Activated CD4-positive, CD25-positive, alpha-beta regulatory T cell treated with anti-CD3 and anti-CD28 coated beads, Interleukin-2, amount 50 U/mL, for 72 hours (primary cell): ENCODE measurements at places on chromosomes 2 and 18.

GRCh38 chr2:48356701-48357325, 173.1 kb upstream of the STON1 start:
- DNase-seq, result no peak

DNA sequence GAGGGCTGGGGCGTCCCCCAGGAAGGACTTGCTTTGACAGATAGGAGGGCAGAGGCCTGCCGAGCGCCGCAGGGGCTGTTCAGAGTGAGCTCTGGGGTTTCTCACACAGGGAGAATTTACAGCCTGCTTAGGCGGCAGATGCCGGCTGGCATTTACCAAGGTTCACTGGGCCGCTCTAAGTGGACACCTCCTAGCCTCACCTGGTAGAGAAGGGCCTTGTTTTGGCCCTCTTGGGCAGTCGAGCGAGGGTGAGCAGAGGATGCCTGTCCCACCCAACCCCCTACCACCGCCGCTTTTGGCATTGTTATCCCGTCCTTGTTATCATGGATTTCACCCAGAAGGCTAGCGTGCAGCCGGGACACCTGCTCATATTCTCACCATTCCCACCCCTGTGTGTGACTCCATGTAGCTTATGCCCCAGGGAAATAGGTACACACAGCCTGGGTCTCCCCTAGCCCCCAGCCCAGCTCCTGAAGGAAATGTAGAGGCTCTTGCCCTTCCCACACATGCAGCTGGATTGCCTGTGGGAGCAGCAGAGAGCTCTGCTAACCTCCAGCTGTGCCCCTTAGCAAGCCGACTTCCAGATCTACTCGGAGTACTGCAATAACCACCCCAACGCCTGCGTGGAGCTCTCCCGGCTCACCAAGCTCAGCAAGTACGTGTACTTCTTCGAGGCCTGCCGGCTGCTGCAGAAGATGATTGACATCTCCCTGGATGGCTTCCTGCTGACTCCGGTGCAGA, 52.4 kb downstream of the FAM168B start:
- no peak for DNase-seq

GRCh38 chr18:5288517-5288935, 7.0 kb downstream of the ZBTB14 start:
- no peak for DNase-seq

- no peak for DNase-seq
Measured at GRCh38 chr2:10059016-10059351, 15.6 kb downstream of the KLF11 start.

DNA sequence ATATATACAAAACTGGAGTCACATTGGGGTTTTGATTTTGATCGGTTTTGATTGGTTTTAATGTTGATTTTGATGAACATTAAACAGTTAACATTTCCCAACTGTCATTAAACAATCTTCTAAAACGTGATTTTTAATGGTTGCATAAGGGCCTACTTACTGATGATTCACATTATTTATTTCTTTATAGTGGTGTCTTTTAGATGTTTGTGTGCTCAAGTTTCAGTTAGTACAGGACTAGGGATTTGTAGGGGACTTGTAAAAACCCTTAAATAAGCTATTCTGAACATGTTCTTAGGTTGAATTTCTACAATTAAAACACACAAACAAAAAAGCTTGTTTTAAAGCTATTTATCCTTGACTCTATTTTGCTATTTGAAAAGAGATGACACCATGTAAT, 61.6 kb downstream of the TTC21B start:
- DNase-seq, result no peak

DNA sequence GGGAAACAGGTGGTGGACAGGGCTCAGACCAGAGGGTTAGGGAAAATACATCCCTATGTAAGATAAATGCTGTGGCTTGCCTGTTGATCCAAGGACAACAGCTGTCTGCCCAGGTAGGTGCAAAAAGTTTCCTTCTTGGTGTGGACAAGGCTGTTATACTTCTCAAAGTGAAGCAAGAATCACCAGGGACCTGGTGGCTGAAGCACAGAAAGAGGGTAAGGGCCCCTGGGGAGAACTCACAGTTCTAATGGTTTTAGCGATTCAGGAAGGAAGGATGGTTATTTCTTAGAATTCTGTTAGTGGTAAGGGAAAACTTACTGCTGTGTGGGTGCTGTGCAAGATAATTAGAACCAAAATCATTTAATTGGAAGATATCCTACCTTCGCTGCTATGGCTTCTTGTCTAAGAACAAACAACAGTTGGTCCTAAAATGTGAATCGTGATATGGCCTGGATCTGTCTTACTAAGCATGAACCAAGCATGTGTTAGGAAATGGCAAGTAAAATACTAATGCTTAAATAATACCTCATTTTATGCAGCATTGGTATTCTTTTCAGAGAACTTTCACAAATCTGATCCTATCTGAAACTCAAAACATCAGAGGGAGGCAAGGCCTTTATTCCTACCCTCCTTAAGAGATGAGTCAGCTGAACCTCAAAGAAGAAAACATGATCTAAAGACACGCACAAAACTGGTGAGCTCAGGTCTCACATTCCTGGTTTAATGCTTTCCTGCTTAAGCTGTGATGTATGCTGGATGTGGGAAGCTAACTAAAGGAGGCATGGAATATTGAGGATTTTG, 159.2 kb upstream of the THUMPD2 start:
- DNase-seq, result no peak

- DNase-seq, result no peak
Measured at GRCh38 chr2:8472545-8473323, 209.1 kb upstream of the ID2 start.

GRCh38 chr18:39602131-39602530, 2036.5 kb upstream of the CELF4 start:
- DNase-seq, result no peak

DNA sequence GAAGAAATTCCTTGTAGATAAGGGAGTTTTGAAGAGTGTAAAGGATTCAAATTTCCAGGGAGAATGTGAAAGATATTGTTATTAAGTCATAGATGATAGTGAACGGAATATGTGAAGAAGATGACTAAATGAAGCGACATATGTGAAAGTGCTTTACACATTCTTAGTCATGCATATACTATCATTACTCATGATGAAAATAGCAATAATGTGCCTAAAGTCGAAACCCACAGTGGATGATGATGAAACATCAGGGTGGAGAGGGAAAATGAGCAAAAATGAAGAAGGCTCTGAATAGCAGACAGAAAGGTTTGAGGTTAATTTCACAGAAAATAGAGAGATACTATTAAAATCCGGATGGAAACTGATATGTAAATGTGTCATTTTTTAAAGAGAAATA, 1237.1 kb downstream of the LRP1B start:
- no peak for DNase-seq

- DNase-seq, result no peak
Measured at GRCh38 chr2:110958346-110959119, 162.2 kb upstream of the BCL2L11 start.

DNA sequence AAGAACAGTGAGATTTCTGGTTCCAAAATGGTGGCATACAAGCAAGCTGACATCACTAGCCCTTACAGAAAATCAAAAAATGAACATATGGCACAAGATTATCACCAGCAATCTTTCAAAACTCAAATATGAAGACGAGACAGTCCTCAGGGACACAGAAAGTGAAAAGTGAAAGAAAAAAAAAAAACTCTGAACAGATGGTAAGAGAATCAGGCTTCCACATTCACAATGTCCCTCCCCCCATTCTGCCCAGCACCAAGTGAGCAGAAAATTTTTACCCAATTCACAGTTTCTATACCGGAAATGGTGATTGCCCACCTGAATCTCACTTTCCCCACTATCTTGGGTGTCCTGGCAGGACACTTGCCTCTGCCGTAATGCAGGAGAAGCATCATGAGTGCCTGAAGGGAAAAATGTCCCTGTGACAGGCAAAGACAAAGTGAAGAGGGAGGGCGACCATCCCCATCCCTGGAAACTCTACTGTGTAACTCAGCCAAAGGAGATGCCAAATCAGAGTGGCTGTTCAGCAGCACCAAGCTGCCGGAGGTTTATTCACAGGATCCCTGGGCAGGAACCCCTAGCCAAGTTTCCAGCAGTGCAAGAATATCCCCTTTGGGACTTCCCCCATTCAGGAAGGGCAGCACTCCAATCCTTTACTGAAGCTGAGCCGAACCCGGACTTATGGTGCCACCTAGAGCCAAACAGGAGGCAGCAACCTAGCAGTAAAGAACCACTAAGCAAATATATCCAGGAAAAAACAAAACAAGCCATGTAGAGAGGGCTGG, 312.2 kb downstream of the LRATD1 start:
- DNase-seq, result no peak

DNA sequence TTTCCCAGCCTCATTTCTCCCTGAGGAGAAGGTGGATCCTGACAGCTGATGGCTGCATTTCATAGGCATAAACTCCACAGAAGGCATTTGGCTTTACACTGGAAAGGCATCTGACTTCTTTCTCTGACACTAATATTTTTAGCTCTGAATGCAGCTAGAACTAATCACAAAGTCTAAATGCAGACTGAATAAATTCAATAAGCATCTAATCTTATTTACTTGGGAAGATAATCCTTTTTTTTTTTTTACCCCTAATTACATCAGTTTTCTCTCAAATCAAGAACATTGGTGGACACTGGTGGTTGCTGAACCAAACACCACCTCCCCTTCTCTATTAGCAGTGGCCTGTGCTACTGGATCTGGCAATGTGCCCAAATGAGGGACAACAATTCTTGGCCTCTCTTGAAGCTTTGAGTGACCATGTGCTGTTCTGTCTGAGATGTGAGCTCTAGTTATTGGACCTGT, 50.9 kb upstream of the CD226 start:
- no peak for DNase-seq

DNA sequence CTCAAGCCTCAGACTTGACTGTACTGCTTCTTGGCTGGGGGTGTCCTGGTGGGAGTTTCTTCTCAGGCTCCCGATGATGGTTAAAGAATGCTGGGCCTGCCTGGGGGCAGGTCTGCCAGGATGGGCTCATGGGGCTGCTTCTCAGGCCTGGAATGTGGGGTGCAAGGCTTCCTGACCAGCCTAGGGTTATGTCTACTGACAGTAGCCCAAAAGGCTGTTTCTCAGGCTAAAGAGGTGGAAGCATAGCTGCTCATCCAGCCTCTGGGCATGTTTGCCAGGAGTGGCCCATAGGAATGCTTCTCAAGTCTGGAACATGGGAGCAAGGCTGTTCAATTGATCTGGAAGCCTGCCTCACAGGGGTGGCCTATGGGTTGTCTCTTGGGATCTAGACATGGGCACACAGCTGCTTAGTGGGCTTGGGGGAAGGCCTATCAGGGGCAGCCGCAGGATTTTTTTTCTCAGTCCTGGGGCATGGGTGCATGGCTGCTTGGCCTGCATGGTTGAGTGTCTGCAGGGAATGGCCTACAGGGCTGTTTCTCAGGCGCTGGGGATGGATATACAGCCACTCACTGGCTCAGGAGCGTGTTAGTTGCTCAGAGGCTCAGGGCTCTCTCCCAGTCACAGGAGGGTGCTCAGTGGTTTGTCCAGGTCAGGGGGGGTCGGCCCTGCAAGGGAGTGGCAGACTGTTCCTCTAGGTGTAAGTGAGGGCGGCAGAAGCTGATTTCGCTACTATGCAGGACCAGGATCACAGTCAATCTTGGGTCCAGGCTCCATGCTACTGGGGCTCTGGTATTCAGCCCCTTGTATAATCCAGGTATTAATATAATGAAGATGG, 617.3 kb upstream of the REG3G start:
- no peak for DNase-seq

- no peak for DNase-seq
Measured at GRCh38 chr18:55458456-55459203, 129.4 kb downstream of the TCF4 start.

- DNase-seq, result peak; percentile 41
Measured at GRCh38 chr2:241803387-241804325, 5.3 kb upstream of the NEU4 start.

GRCh38 chr18:9404565-9405060, 70.0 kb downstream of the TWSG1 start:
- no peak for DNase-seq

DNA sequence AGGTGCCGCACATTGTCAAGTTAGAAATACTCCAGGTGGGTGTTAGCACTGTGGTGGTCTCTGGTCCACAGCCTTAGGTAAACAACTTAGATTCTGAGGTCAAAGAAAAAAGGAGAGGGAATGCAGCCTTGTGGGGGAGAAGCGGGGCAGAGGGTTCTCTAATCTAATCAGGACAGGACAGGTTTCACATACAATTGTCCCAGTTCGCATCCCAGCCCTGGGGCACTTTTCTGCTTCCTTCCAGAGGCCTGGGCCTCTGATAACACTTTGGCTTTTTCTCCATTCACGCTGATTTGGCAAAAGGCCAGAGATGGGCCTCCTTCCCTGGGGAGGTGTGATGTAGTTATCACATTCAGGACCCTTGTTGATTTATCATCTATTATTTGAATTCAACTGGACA, 32.5 kb downstream of the SLC1A4 start:
- DNase-seq, result no peak

DNA sequence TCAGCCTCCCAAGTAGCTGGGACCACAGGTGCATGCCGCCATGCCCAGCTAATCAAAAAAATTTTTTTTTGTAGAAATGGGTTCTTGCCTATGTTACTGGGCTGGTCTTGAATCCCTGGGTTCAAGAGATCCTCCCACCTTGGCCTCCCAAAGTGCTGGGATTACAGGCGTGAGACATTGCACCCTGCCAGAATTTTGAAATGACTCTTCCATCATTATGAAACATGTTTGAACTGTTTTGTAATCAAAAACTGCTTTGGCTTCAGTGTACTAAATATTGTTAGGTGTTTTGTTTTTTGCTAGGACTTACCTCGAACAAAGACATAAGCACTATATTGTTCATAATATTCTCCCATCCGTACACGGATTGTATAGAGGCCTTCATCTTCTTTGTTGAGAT, 55.8 kb downstream of the MYOM1 start:
- no peak for DNase-seq

GRCh38 chr2:41222593-41222992, 770.7 kb upstream of the SLC8A1 start:
- DNase-seq, result no peak

GRCh38 chr2:160859096-160859495, 301.1 kb upstream of the TANK start:
- no peak for DNase-seq

- DNase-seq, result no peak
Measured at GRCh38 chr2:123086613-123087385, 938.3 kb upstream of the CNTNAP5 start.

DNA sequence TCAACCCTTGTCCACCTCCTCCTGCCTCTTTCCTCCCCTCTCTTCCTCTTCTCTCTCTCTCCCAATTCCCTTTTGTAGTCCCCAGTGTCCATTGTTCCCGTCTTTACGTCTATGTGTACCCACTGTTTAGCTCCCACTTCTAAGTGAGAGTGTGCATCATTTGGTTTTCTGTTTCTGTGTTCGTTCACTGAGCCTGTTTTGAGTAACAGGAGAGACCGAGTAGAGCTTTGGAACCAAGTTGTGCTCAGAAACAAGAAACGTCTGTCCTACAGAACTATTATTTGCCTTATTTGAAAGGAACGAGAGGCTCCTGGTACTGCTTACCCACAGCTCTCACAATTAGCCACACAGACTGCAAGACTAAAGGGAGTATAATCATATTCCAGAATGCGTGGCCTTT, 50.1 kb upstream of the MAPRE2 start:
- DNase-seq, result no peak

DNA sequence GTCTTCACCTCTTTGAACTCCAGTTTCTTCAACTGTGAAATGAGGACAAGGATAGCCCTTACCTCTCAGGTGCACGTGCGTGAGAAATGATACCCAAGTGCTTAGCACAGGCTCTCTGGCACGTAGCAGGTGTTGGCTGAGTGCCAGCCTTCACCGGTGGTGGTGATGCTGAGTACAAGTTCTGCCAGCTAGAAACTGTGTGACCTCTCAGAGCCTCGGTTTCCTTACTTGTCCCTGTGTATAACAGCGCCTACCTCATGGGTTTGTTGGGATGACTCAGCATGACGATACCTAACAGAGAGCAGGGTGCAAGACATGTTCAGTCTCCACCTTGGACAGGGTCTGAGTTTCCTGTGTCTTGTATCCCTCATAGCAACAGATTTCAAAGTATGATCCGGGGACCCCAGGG, 205.1 kb downstream of the TNS1 start:
- DNase-seq, result no peak
